H1 (cell line): ENCODE measurements at places on chromosomes 4 and X.

- H3K27me3 ChIP-seq: no peaks in the 10 kb centered on the region
- peak; percentile 39 for DNase-seq
- H3K36me3 ChIP-seq: no peaks in the 10 kb centered on the region
- peak overlapping the region; percentile 92 for H3K4me3 ChIP-seq
- no peak overlapping the region for H3K27ac ChIP-seq
These were observed 1.1 kb downstream of the RPS6KA6 start for GRCh38 chrX:84186603-84187532.

- no peak overlapping the region for H3K27ac ChIP-seq
- no peaks in the 10 kb centered on the region for H3K4me1 ChIP-seq
- no peak overlapping the region for H3K4me3 ChIP-seq
- H3K36me3 ChIP-seq: no peaks in the 10 kb centered on the region
- DNase-seq: no peak
These were observed 79.3 kb downstream of the NFKB1 start for GRCh38 chr4:102580463-102580842.

DNA sequence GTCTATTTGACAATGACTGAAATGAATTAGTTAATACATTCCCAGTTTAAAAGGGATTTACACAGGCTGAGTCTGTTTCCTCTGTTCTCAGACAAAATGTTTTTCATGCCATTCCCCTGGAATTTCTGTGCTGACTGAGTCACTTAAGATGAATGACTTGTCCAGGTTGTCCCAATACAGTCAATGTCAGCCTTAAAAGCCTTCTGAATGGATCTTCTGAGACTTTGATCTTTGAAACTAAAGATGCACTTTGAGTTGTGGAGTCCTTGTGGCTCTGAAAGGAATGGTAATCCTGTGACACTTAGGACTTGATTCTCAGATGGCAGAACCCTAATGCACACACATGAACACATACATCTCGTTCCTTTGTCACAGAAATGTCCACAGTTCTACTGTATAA, 622.2 kb upstream of the GRID2 start:
- H3K4me3 ChIP-seq: no peak overlapping the region
- DNase-seq: no peak
- no peaks in the 10 kb centered on the region for H3K27me3 ChIP-seq
- H3K4me1 ChIP-seq: no peaks in the 10 kb centered on the region
- no peaks in the 10 kb centered on the region for H3K36me3 ChIP-seq

DNA sequence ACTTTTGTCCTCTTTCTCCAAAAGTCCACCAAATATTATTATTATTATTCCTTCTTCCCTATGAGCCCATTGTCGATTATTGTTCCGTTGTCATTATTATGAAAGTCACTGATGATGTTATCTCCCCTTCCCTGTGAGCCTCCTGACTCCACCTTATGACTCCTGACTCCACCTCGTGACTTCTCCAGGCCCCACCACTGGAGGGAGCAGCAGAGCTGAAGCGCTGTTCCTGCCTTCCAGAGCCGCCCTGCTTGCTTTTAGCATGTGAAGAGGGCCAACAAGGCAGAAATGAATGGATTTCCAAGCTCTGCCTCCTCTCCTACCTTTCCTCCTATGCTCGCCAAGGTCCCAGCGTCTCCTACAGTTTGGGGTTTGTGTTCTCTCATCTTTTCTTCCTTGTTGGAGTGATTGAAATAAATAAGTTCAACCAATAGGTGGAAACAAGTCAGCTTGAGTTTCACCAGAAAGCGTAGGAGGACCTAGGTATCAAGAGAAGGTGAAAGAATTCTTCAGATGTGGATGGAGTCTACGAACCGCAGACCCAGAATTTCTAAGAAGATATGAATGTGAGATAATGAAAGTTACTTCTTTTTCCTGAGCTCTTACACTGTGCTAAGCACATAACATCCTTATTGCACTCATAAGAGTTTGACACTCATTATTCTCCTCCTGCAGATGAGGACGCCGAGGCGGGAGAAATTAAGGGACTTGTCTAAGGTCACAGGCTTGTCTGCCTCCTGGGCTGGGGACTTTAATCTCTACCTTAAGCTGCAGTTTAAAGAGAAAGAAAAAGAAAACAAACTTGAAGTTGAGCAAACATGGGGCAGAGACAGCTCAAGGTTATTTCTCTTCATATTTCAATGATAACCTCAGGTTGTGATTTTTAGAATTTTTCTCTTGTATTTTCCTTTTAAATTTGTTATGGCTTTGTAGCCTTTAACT, 26.1 kb downstream of the IGSF1 start:
- DNase-seq: peak; percentile 78
- H3K4me1 ChIP-seq: no peaks in the 10 kb centered on the region
- no peak overlapping the region for H3K4me3 ChIP-seq
- H3K27me3 ChIP-seq: no peaks in the 10 kb centered on the region
- H3K27ac ChIP-seq: no peak overlapping the region
- H3K36me3 ChIP-seq: no peaks in the 10 kb centered on the region

DNA sequence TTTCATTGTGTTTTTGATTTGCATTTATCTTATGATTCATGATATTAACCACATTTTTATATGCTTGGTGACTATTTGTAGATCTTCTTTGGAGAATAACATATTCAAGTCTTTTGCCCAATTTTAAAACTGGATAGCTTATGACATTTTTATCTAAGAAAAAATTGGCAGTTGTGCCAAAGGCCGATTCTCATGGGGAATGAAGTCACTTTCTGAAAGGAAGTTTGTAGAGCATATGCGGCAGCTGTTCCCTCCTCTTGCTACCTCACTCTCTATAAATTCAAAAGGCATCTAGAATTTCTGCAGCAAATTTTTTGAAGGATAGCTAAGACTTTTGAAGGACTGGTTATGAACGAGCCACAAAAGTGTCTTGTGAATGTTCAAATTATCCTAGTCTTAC, 2353.5 kb downstream of the ARAP2 start:
- no peak for DNase-seq
- H3K4me3 ChIP-seq: no peak overlapping the region
- H3K36me3 ChIP-seq: no peaks in the 10 kb centered on the region
- no peak overlapping the region for H3K27ac ChIP-seq
- no peaks in the 10 kb centered on the region for H3K27me3 ChIP-seq
